ENCODE measurements at places on chromosomes 7 and 10. TPM values are rescaled to one million over a fixed set of nuclear protein-coding genes. Genes with fewer than 3 reads are reported as not detected.
A peak's percentile ranks its signal among the peaks of the same experiment; 100 is the strongest.

Gene CPSF4
- total RNA-seq: 33.4 TPM

Gene CFAP70
- total RNA-seq: 1.9 TPM

Gene SUV39H2
- total RNA-seq: 32.0 TPM

Gene MYOF
- total RNA-seq: 468 TPM

Gene KEL
- total RNA-seq: not detected

DNA sequence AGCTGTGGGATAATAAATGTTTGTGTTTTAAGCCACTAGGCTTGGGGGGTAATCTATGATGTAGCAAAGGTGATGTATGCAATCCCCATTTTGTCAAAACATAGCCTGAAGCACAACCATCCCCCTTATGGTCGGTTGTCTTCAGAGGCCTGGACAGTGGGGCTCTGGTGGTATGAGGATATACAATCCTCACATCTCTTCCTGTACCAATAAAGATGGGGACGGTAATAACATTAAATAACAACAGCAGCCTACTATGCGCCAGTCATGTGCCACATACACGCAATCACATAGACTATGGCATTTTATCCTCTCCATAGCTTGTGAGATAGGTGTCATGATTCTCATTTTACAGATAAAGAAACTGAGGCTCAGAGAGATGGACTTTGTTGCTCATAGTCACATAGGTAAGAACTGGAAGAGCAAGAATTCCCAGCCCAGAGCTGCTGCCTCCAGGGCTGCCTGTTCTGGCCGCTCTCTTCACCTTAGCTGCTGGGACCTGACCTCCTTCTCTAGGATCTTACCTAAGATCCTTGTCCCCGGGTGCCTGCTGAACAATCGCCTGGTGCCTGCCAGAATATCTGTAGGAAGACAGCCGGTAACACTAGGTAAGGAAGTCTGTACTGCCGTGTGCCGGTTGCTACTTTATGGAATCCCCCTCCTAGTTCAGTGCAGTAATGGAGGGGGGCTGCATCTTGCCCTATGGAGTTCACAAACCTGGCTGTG lies 108.6 kb downstream of the ARHGAP22 start:
- H3K27me3 ChIP-seq: peaks cover 20% of the 10 kb centered on the region
- H3K4me1 ChIP-seq: peaks cover 19% of the 10 kb centered on the region
- DNase-seq: no peak
- H3K4me3 ChIP-seq: no peak overlapping the region

DNA sequence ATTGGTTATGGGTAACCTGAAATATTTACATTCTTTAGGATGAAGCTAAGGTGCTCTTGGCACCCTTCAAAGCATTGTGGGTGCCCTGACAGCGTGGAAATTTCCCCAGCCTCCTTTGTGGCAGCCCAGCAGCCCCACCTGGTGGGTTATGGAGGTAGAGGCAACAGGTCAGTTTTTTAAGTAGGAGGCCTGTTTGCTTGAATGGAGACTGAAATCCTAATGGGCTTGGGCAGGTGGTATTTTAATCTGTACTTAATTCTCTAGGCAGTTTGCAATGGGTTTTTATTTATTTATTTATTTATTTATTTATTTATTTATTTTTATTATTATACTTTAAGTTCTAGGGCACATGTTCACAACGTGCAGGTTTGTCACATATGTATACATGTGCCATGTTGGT lies 139.4 kb downstream of the EPC1 start:
- H3K4me3 ChIP-seq: no peak overlapping the region
- H3K36me3 ChIP-seq: no peaks in the 10 kb centered on the region
- no peak overlapping the region for H3K27ac ChIP-seq
- H3K27me3 ChIP-seq: no peaks in the 10 kb centered on the region

- H3K4me3 ChIP-seq: no peak overlapping the region
- H3K36me3 ChIP-seq: peaks cover 15% of the 10 kb centered on the region
- DNase-seq: peak; percentile 29
- H3K4me1 ChIP-seq: peaks cover 8% of the 10 kb centered on the region
- H3K27ac ChIP-seq: no peak overlapping the region
These were observed 10.4 kb downstream of the STMP1 start for GRCh38 chr7:135672560-135673359.

DNA sequence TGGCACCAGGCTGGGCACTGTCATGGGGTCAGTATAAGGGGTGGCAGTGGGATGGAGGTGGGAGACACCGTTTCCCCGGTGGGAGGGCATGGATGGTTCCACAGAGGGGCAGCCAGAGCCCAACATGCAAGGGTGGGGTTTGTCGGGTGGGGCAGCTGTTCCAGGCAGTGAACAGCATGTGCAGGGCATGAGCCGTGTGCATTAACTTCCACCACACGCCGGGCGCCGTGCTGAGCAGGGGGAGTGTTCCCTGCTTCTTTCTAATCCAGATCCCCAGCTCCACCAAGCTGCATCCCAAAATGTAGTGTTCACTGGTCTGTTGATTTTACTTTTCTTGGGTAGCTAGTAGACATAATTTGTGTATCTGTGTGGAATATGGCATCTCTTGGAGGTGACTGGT lies 29.3 kb downstream of the ADRA2A start:
- H3K36me3 ChIP-seq: no peaks in the 10 kb centered on the region
- H3K4me3 ChIP-seq: no peak overlapping the region
- no peak for DNase-seq
- no peaks in the 10 kb centered on the region for H3K27me3 ChIP-seq
- no peak overlapping the region for H3K27ac ChIP-seq

- no peak overlapping the region for H3K27ac ChIP-seq
- H3K27me3 ChIP-seq: peaks cover 23% of the 10 kb centered on the region
- H3K36me3 ChIP-seq: no peaks in the 10 kb centered on the region
- peak; percentile 57 for DNase-seq
- H3K4me3 ChIP-seq: no peak overlapping the region
These were observed 337.6 kb downstream of the CCSER2 start for GRCh38 chr10:84665883-84666463.

DNA sequence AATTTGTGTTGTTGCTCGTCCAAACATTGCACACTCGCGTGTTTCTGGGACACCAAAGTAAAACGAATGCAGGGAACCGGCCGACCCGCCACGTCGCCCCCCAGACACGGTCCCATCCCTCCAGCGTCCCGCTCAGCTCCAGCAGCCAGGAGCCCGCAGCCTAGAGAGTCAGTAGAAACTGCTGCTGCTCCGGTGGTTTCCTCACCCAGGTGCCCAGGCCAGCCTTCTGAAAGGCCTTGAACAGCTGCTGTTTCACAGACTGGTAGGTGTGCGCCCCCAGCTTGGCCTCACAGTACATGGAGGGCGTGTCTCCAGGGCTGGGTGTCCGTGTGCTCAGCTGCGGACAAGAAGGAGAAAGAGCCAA lies 126.8 kb downstream of the WDR37 start:
- H3K27me3 ChIP-seq: peaks cover 75% of the 10 kb centered on the region
- H3K4me1 ChIP-seq: no peaks in the 10 kb centered on the region
- H3K36me3 ChIP-seq: no peaks in the 10 kb centered on the region
- DNase-seq: no peak
- H3K27ac ChIP-seq: no peak overlapping the region

- no peak overlapping the region for H3K4me3 ChIP-seq
- no peaks in the 10 kb centered on the region for H3K27me3 ChIP-seq
- H3K36me3 ChIP-seq: no peaks in the 10 kb centered on the region
- H3K27ac ChIP-seq: no peak overlapping the region
These were observed 95.9 kb upstream of the HDAC9 start for GRCh38 chr7:18399436-18400235.

GRCh38 chr10:100981178-100981772 lies 6.0 kb downstream of the MRPL43 start:
- H3K36me3 ChIP-seq: peaks cover 18% of the 10 kb centered on the region
- no peak overlapping the region for H3K27ac ChIP-seq
- no peak for DNase-seq
- no peaks in the 10 kb centered on the region for H3K27me3 ChIP-seq

GRCh38 chr7:103143868-103144267 lies 5.0 kb downstream of the NAPEPLD start:
- H3K27ac ChIP-seq: no peak overlapping the region
- H3K4me1 ChIP-seq: peaks cover 25% of the 10 kb centered on the region
- no peak for DNase-seq
- H3K27me3 ChIP-seq: no peaks in the 10 kb centered on the region
- H3K36me3 ChIP-seq: peaks cover 28% of the 10 kb centered on the region

GRCh38 chr10:67770537-67770936 lies 67.5 kb downstream of the DNAJC12 start:
- DNase-seq: no peak
- peaks cover 20% of the 10 kb centered on the region for H3K27me3 ChIP-seq
- no peaks in the 10 kb centered on the region for H3K36me3 ChIP-seq

- H3K4me1 ChIP-seq: peaks cover 64% of the 10 kb centered on the region
- H3K36me3 ChIP-seq: peaks cover 6% of the 10 kb centered on the region
- no peak overlapping the region for H3K27ac ChIP-seq
- H3K27me3 ChIP-seq: peaks cover 12% of the 10 kb centered on the region
- DNase-seq: no peak
- no peak overlapping the region for H3K4me3 ChIP-seq
These were observed 304.5 kb upstream of the NFE2L3 start for GRCh38 chr7:25847336-25848070.

DNA sequence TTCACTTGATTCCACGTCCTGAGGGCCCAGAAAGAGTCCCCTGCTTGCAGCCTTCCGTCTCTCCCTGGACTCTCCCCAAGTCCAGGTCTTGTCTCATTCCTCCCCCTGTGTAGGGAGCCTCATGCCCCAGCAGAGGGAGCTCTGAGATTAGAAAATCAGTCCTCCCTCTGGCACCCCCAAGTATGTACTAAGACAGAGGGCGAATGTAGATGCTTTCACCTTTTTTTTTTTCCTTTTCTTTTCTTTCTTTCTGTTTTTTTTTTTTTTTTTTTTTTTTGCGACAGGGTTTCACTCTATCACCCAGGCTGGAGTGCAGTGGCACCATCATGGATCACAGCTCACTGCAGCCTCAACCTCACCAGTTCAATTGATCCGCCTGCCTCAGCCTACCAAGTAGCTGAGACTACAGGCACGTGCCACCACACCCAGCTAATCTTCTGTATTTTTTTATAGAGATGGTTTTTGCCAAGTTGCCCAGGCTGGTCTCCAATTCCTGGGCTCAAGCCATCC lies 10.3 kb downstream of the SFXN3 start:
- peaks cover 27% of the 10 kb centered on the region for H3K4me1 ChIP-seq
- peak overlapping the region; percentile 30 for H3K27ac ChIP-seq
- peaks cover 7% of the 10 kb centered on the region for H3K27me3 ChIP-seq
- no peak overlapping the region for H3K4me3 ChIP-seq
- peaks cover 22% of the 10 kb centered on the region for H3K36me3 ChIP-seq
- peak; percentile 72 for DNase-seq

GRCh38 chr7:20385126-20385525 lies 54.4 kb downstream of the ITGB8 start:
- H3K4me1 ChIP-seq: peaks cover 60% of the 10 kb centered on the region
- H3K4me3 ChIP-seq: no peak overlapping the region
- no peak for DNase-seq
- peaks cover 81% of the 10 kb centered on the region for H3K36me3 ChIP-seq
- H3K27me3 ChIP-seq: no peaks in the 10 kb centered on the region

DNA sequence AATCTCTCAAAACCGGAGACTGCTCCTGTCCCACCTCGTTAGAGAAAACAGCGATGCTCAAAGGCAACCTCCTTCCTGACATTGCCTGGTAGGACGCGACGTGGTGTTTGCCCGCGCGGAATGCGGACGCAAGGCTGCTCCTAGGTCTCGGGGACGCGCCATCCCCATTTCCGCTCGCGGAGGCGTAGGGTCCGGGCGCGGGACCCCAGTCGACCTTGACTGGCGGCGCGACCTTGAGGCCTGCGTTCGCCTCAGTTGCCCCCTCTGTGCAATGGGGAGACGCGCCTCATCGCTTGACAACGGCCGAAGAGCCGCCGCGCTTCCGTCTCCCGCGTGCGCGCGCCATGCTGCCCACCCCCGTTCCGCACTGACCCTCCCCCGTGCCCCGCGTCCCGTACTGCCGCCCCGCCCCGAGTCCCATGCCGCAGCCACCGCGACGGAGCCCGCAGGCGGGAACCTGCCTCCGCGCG lies 412 bp upstream of the PPIA start:
- H3K36me3 ChIP-seq: peaks cover 57% of the 10 kb centered on the region
- DNase-seq: no peak
- no peaks in the 10 kb centered on the region for H3K27me3 ChIP-seq
- peak overlapping the region; percentile 83 for H3K4me3 ChIP-seq
- H3K4me1 ChIP-seq: peaks cover 17% of the 10 kb centered on the region

GRCh38 chr7:143299840-143300239 lies 11.7 kb downstream of the CASP2 start:
- no peaks in the 10 kb centered on the region for H3K27me3 ChIP-seq
- no peak overlapping the region for H3K27ac ChIP-seq
- peak; percentile 61 for DNase-seq
- H3K4me3 ChIP-seq: no peak overlapping the region
- peaks cover 14% of the 10 kb centered on the region for H3K4me1 ChIP-seq

Measured in Calu3 (cell line).